ENCODE measurements at places on chromosomes 11 and 22. TPM values are rescaled to one million over a fixed set of nuclear protein-coding genes. Genes with fewer than 3 reads are reported as not detected.

GRCh38 chr22:41570221-41570620, 9.4 kb downstream of the CSDC2 start:
- DNase-seq, result no peak

- DNase-seq, result no peak
Measured at GRCh38 chr22:39230261-39231196, 14.3 kb downstream of the PDGFB start.

GRCh38 chr22:32489377-32489776, 14.8 kb downstream of the FBXO7 start:
- DNase-seq, result no peak

DNA sequence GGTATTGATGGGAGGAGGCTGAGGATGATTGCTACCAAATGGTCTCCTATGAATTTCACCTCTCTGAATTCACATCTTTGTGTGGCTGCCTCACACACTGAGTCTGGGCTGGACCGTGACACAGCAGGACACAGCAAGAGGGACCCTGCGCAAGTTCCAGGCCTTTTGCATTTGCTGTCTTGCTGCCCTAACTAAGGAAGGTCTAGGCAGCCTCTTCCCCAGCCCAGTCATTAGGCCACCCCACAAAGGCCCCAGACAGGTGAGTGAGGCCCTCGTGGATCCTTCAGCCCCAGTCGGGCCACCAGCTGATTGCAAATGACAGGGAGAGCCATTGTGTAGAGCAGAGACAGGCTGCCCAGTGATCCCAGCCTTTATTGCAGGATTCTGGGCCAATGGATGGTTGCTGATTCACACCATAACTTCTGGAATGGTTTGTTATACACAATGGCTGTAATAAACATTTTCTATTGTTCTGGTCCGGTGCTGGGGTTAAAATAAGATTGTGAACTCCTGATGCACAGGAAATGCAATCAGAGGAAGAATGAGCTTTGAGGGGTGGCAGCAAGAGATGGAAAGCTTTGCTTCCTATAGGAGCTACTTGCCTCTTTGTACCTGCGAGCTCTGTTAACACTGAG, 28.5 kb upstream of the CSNK2A3 start:
- DNase-seq, result no peak

DNA sequence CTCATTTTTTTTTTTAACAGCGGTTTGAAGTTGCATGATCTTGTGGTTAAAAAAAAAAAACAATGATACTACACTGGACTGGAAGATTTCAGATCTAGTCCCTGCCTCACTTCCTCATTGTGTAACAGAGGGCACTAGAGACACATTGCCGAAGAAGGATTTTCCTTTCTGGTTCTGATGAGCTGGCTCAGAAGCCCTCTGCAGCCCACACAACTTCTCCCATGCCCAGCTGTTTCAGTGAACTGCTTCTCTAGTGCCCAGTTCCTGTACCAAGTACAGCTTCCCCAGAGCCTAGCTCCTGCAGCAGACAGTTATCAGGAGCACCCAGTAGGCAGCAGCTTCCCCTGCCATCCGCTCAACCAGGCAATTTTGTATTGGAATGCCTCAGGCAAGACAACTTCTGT, 29.5 kb upstream of the ANO5 start:
- no peak for DNase-seq

DNA sequence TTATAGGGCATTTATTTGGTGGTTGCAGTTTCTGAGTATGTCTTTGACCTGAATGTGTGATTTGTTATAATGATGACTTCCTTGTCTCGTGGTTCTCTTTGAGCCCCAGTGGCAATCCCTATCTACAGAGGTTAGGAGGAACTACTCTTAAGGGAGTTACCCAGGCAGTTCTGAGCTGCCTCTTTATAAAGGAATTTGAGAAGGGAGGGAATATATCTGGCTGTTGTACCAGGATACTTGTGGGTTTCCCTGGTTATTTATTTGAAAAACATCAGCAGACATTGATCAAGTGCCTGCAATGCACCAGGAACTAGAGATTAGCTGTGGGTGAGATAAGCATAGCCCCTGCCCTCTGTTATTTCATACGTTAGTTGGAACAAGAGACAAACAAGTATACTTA, 243.5 kb upstream of the ARHGAP20 start:
- DNase-seq, result peak; percentile 51

GRCh38 chr11:70467201-70468085, 69.1 kb downstream of the CTTN start:
- DNase-seq, result peak; percentile 46

DNA sequence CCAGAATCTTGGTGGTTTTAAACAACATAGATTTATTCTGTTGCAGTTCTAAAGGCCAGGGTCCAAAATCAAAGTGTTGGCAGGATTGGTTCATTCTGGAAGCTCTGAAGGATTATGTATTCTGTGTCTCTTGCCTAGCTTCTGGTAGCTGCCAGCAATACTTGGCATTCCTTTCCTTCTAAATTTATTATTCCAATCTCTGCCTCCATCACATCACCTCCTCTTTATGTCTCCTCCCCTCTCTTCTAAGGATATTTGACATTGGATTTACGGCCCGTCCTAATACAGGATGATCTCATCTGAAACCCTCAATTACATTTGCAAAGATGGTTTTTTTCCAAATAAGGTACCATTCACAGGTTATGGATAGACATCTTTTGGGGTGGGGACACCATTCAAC, 186.5 kb downstream of the SBF2 start:
- DNase-seq, result no peak

DNA sequence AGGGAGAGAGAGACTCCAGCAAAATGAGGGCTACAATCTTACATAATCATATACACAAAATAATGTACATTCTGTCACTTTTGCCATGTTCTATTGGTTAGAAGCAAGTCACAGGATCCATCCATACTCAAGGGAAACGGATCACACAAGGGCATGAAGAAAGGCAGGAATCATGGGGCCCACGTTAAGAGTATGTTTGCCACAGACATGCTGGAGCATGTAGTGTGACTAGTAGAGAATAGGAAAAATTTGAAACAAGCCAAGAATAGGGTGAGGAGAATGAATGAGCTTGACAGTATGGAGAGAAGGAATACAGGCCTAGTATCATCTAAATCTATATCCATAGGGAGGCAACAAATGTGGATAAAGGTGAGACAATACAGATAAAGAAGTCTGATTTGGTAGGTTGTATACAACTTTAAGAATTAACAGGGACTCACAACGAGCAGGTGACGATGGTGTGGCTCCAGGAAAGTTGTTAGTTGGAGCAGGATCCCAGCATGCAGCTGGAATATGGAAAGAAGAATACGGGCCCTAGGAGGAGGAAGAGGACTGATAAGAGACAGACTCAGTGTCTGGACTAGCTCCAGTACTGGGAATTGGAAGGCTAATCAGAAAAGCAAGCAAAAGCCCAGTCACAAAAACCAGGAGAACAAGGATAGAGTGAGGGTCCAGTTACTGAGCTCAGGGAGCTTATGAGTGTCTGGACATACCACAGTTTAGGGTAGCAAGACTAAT, 301.7 kb upstream of the PITPNB start:
- DNase-seq, result no peak

- no peak for DNase-seq
Measured at GRCh38 chr11:63769714-63770455, 1.3 kb upstream of the ZFTA start.

DNA sequence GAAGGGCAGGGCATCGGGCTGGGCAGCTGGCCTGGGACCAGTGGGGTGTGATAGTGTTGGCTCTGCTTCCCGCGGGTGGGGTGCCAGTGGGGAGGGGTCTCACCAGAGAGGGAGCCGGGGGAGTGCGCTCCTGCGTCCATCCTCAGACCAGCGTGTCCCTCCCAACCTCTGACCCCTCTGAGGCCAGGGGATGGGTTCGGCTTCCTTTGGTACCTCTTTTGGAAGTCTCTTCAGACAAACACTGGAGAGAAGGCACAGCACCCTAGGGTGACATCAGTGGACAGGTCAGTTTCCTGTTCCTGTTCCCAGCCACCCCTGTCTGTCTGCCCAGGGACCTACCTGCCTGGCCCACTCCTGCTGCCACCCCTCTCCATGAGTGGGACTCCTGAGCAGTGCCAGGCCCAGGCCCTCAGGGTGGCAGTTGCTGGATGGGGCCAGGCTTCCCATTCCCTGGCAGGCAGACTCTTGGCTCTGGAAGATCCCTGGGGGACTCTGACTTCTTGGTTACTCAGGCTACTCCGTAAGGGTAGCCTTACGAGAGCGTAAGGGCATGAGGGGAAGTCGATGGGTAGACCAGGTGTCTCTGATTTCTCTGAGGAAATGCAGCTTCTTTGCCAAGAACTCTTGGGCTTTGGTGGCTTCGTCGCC, 2.6 kb downstream of the TAGLN start:
- no peak for DNase-seq

GRCh38 chr22:46654927-46655595, 34.9 kb downstream of the GRAMD4 start:
- DNase-seq, result no peak

DNA sequence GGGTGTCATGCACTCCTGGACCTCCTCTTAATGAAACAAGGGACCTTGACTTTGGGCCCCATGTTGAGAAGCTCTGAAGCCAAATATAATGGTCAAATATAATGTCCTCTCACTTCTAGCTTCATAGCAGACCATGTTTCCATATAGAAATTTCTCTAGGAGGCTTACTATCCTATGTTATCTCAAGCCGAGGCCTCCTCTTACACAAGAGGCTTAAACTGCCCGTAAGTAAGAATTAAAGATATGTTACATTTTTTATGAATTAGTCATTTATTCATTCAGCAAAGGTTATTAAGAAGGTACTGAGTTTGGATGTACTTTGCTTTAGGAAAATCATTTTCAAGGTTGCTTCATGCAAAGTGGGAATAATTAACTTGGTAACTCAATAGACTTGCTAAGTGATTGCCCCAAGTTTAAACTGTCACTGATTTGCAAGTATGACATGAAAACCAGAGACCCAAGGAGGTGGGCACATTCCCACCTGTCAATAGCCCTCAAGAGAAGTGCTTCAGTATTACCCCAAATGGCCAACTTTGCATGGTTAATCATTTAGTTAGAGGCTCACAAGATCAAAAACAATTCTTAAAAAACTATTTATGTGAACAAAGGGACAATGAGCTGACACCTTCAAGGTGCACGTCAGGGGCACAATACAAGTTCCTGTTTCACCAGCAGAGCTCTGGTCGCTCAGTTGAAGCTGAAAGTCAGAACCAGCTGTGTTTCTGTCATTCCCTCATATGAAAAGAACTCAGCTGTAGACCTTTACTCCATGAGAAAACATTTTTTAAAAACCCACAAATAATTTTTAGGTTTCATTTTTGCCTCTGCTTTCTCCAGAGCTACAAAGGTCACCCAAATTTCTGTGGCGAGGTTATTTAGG, 20.9 kb downstream of the BDNF start:
- no peak for DNase-seq

- DNase-seq, result no peak
Measured at GRCh38 chr22:11628651-11629511, 3899.1 kb upstream of the OR11H1 start.

DNA sequence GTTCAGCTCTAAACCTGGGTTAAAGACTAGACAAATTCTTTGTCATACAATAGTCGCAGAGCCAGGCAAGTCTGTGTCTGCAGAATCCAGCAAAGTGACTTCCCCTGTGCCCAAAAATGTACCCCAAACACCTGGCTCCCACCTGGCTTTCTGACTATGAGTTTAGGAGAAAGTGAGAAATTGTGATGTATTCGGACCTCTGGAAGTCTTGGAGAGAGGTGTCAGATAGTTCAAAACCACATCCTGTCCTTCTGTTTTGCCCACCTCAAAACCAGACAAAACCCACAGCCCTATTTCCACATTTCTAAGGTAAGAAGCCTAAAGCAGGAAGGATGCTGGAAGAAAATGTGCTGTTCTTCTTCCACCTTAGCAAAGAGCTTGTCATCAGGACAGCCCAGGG, 63.8 kb upstream of the CLMP start:
- DNase-seq, result no peak

DNA sequence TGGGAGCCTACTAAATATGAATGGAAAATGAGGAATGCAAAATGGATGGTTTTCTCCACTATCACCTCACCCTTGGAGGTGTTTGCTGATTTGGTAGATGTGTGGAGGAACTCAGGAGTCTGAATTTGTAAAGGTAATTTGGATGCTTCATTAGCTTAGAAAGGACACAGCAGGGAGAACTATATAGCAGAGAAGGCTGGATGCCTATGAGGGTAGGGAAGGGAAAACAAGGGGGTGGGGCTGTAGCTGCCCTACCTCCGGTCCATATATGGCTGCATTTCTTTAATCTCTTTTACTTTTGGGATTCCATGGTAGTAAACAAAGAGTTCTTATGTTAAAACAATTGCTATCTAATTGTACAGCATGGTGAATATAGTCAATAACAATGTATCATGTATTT, 4.8 kb upstream of the EHF start:
- no peak for DNase-seq

DNA sequence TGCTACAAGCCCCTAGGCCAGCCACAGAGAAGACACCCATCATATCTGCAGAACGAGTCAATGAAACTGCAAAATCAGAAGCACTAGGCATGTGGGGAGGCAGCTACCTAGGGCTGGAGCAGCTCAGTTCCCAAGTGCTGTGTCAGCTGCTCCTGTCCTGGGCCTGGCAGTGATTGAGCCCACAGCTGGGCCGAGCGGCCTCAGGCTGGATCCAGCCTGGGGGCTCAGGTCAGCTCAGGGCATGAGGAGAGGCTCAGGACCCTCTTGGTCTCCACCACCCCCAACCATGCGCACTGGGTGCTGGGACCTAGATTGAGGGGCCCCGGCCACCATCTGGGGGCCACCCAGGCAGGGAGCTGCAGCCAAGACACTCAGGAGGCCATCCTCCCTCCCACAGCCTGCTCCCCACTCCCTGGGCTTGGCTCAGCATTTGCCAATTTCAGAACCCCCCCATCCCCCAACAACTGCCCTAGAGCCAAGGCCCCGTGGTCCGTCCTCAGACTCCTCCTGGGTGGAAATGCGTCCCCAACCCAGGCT, 2.4 kb upstream of the TNNT3 start:
- no peak for DNase-seq

GRCh38 chr22:50306753-50307749, at the start of gene PLXNB2:
Gene PLXNB2 (minus strand): TSS chr22:50307646. CDS start chr22:50290584, 17,062 bp downstream.
- DNase-seq, result peak; percentile 81

- no peak for DNase-seq
Measured at GRCh38 chr22:35292786-35293185, 6.9 kb upstream of the TOM1 start.

ZNF215 gene
- total RNA-seq, result 6.5 TPM

OR51B5 gene
- 0.32 TPM for total RNA-seq

NCAM1 gene
- total RNA-seq, result 2.9 TPM

SCO2 gene
- 2.6 TPM for total RNA-seq

GPHA2 gene
- not detected for total RNA-seq

XPNPEP3 gene
- 19.0 TPM for total RNA-seq

RCOR2 gene
- total RNA-seq, result 1.7 TPM

ART1 gene
- total RNA-seq, result not detected

FXYD6 gene
- total RNA-seq, result not detected

RIBC2 gene
- total RNA-seq, result 0.97 TPM

UBQLN3 gene
- not detected for total RNA-seq

Measured in fibroblast of villous mesenchyme (primary cell).